ENCODE measurements at places on chromosomes 11 and 22. TPM values are rescaled to one million over a fixed set of nuclear protein-coding genes. Genes with fewer than 3 reads are reported as not detected.

OR8G5 gene
- total RNA-seq, result 0.18 TPM

TYR gene
- total RNA-seq, result not detected

INS gene
- total RNA-seq, result not detected

DNA sequence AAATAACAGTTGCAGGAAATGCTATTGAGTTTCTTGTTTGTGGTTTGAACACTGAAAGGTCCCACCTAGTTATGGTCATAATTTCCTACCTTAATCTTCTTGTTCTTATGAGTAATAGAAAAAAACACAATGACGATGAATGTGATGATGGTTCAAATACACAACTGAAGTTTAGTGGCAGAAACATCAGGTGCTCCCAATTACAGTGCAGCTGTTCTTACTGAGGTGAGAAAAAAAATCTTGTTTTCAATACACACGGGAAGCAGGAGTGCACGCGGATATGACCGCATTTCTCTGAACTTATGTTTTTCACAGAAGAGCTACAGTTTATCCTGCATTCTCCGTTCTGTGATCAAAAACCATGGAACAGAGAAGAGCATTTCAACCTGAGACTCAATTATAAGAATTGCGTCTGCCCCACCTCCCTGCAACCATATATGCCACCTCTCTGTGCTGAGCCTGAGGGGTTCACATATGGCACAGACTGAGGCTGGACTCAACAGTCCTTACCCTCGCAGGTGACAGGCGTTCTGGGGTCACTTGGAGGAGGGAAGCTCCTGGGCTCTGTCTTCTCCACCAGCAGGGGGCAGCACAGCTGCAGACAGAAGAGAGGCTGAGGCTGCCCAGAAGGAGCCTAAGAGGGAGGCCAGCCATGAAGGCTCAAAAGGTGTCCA lies 99.7 kb upstream of the IGLL5 start:
- H3K4me1 ChIP-seq, result peaks cover 4% of the 10 kb centered on the region
- H3K36me3 ChIP-seq, result no peaks in the 10 kb centered on the region
- no peak overlapping the region for H3K27ac ChIP-seq
- no peaks in the 10 kb centered on the region for H3K27me3 ChIP-seq

DNA sequence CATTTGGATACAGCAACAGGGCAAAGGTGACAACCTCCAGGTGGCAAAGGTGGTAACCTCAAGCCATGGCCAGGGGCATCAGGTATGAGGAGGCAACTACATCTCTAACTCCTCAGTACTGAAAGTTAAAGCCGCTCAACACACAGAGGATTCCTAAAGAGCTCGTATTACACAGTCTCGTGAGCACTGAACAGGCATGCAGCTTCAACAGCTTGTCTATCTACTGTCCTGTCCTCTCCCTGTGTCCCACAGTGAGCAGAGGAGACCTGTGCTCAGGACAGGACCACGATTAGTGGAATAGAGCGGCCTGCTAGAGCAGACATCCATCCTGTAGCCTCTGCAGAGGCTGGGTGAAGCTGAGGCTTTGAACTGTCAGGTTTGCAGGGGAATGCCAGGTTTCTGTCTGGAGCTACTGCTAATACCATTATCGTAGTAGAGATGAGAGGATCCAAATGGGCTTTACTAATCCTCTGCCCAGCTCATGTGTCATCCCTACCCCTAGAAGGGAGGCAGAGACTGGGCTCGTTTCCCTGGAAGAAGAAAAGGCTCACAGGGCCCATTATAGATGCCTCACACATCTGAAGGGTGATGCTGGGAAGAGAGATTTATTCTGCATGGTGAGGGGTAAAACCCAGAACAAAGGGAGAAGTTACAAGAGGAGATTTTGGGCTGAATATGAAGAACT lies 415.2 kb downstream of the LARGE1 start:
- peaks cover 3% of the 10 kb centered on the region for H3K27me3 ChIP-seq
- no peak for DNase-seq
- H3K4me3 ChIP-seq, result no peak overlapping the region

DNA sequence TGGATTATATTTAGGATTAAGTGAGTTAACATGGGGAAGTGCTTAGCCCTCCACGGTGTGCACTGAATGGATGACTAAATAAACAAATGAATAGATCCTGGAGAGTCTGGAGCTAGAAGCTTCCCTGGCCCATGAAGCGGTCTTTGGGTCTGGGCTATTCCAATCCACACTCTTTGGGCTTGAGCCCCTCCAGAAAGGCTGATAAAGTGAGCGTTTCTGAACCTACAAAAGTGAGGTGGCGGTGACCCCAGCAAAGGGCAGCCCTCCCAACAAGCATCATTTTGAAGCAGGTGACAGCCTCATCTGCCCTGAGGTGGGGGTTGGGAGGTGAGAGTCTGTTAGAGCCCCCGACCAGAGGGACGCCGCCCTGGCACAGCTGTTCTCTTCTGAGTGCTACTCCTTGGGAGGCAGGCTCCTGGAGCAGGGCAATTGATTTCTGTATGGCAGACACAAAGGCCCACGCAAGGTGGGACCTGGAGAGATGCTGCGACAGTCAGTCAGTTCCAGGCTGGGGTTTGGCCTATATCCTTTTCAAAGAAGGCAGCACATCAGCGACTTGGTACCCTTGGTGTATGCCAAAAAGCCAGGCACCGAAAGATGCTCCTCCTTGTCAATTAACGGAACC lies 157.8 kb downstream of the CACNA1I start:
- no peak overlapping the region for H3K4me3 ChIP-seq
- no peaks in the 10 kb centered on the region for H3K4me1 ChIP-seq
- no peak for DNase-seq
- no peaks in the 10 kb centered on the region for H3K27me3 ChIP-seq
- H3K27ac ChIP-seq, result no peak overlapping the region

GRCh38 chr11:105696000-105696399 lies 86.1 kb downstream of the GRIA4 start:
- DNase-seq, result no peak
- H3K36me3 ChIP-seq, result no peaks in the 10 kb centered on the region
- H3K4me3 ChIP-seq, result no peak overlapping the region
- H3K4me1 ChIP-seq, result peaks cover 4% of the 10 kb centered on the region

DNA sequence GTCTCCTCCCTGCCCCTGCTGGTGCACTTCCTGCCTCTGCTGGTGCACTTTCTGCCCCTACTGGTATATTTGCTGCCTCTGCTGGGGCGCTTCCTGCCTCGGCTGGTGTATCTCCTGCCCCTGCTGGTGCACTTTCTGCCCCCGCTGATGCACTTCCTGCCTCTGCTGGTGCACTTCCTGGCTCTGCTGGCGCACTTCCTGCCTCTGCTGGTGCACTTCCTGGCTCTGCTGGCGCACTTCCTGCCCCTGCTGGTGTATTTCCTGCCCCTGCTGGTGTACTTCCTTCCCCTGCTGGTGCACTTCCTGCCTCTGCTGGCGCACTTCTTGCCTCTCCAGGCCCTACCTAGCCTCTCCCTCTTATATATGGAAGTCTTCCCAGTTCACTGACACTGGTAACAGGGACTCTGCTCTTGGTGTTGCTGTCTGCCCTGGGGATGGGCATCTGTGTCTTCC lies 10.1 kb downstream of the MTFP1 start:
- H3K27ac ChIP-seq, result peak overlapping the region; percentile 74
- peaks cover 12% of the 10 kb centered on the region for H3K27me3 ChIP-seq
- H3K4me3 ChIP-seq, result no peak overlapping the region
- H3K36me3 ChIP-seq, result peaks cover 3% of the 10 kb centered on the region

DNA sequence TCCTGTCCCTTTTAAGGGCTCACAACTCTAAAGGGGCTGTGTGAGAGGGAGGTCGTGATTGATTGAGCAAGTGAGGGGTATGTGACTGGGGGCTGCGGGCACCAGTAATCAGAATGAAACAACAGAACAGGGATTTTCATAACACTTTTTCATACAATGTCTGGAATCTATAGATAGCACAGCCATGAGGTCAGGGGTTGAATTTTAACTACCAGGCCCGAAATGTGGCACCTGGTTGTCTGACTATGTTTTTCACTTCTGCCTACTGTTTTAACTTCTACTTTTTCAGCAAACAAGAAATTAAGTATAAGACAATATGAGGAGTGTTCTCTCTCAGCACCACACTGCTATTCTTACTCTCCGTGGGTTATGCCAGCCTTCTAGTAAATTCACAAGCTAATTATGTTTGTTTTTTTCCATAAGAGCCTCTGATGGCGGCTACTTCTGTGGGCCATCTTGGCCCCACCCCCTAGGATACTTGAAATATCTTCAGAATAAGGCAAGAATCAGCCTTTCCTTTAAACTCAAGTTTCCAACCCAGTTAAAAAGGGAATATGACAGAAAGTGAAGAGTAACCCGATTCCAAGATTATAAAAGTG lies 552.8 kb upstream of the CHORDC1 start:
- no peak overlapping the region for H3K27ac ChIP-seq
- no peaks in the 10 kb centered on the region for H3K36me3 ChIP-seq
- H3K4me1 ChIP-seq, result no peaks in the 10 kb centered on the region
- DNase-seq, result no peak
- no peak overlapping the region for H3K4me3 ChIP-seq

GRCh38 chr22:36467042-36467810 lies 14.2 kb downstream of the TXN2 start:
- peaks cover 3% of the 10 kb centered on the region for H3K4me1 ChIP-seq
- no peak overlapping the region for H3K4me3 ChIP-seq
- H3K27me3 ChIP-seq, result peaks cover 3% of the 10 kb centered on the region
- peaks cover 9% of the 10 kb centered on the region for H3K36me3 ChIP-seq
- no peak for DNase-seq

Measured in endothelial cell (in vitro differentiated cells).